Posterior vena cava (tissue), 2 donors: ENCODE measurements at places on chromosomes 6 and 20. TPM values are rescaled to one million over a fixed set of nuclear protein-coding genes. Genes with fewer than 3 reads are reported as not detected.

- no peak for DNase-seq
These were observed 15.0 kb upstream of the PKHD1 start for GRCh38 chr6:52102405-52102804.

DNA sequence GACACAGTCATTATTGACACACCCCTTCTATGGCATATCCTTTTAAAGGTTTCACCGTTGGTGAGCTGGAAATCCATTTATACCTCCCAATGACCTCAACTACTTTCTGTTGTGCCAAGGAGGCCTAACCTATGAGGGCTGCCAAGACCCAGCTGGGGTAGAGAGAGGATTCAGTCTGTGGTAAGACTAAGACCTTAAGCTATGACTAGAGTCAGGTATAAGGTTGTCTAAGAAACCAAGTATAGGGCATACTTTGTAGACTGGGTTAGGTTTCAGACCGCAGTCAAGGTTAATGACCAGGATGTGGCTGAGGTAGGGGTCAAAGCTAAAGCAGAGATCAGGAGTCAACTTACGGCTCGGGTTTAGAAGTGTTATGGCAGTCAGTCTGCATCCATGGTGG lies 641.2 kb upstream of the CHD6 start:
- DNase-seq = no peak

DNA sequence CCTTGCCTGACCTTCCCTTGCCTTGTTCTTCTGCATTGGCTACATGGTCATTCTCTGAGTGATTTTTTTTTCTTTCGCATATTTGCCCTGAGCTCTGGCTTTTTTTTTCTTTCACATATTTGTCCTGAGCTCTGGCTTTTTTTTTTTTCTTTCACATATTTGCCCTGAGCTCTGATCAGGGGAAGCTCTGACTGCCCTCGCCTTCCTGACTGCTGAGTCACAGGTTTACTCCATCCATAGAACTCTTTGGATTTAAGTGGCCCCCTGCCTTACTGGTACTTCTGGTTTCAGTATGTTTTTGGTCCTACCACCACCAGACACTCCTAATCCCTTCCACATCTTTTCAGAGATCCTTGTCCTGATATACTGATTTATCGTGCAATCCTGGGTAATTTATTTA lies 201.1 kb downstream of the OGFRL1 start:
- no peak for DNase-seq

GRCh38 chr6:111399626-111400025 lies 83.4 kb downstream of the REV3L start:
- no peak for DNase-seq

Gene TRIM40
- total RNA-seq = not detected

Gene RAMACL
- total RNA-seq = 2.7 TPM

Gene PPIL6
- total RNA-seq = 1.9 TPM

- DNase-seq = no peak
These were observed 36.3 kb downstream of the PLEKHG1 start for GRCh38 chr6:150635906-150636514.

- no peak for DNase-seq
These were observed 2.1 kb upstream of the CDKN1A start for GRCh38 chr6:36676141-36677058.

Gene KHDRBS2
- total RNA-seq = 0.28 TPM

DNA sequence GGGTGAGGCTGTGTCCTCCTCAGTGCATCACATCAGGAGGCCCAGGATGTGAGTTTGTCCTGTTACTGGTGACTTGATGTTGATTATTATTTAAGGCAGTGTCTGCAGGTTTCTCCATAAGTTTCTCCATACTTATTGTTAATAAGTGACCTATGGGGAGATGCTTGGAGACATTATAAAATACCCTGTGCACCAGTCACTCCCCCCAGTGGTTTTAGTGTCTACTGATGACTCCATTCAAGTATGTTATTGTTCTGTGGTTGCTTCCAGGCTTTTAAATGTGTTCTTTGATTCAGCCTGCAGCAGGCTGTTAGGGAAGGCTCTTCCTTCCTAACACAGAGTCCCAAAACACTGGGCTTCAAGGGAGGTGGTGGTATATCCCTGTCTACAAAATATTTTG lies 14.6 kb upstream of the CST3 start:
- no peak for DNase-seq

Gene RFX6
- not detected for total RNA-seq

DNA sequence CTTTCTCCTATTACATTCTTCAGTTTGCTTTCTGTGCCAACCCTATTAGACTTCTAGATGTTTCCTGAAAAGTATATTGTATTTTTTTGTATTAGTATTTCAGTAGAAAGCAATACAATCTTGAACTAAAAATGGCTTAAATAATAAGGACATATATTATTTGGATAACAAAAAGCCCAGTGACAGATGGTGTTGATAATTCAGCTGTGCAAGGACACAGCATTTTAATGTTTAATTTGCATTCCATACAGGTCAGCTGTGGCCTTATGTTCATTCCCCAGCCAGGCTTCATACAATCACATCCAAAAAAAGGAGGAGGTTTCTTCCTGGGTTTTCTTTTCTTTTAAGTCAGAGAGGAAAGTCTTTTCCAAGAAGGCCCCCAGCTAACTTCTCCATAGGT lies 236.9 kb downstream of the CD109 start:
- DNase-seq = no peak

Gene VGLL2
- total RNA-seq = not detected

DNA sequence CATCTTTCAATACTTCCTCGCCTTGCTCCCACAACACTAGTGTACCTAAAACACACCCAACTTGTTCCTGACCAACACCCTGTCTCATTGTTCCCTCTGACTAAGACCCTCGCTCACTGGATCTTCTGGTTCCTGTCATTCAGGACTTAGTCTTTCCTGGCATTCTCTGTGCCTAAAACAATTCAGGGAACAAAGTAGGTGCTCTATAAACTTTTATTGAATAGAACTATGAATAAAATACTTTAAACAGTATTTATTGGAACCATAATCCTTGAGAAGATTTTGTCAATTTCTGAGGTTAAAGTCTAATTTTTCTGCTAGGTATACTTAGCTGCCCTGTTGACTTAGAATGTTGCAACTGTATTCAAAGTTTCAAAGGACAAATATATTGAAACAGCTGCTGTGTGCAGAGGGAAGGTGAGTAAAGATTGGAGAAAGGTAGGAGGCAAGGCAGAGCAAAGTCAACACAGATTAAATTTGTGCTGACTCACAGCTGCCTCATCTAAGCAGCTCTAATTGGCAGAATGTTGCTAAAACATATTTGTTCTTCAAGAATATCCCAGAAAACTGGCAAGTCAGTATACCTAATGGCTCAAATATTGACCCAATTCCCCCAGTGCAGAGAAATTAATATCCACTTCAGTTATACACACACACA lies 37.6 kb downstream of the GSTA2 start:
- no peak for DNase-seq

DNA sequence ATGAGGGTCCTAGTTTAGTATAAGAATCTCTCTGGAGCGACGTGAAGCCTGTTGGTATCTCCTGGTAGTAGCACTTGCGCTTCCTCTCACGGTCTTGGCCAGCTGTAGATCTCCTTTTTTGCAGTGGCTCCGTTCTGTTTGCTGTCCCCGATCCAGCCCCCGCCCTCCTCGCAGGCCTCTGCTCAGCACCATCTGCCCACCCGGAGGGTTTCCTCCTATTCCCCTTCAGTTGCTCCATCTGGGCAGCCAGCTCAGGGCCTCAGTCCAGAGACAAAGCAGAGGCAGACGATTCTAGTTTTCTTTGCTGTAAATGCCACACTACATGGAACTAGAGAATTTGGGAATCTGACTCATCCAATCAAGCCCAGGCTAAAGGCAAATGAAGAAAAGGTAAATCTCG lies 126.6 kb downstream of the TIAM2 start:
- DNase-seq = no peak

Gene CFAP61
- 1.2 TPM for total RNA-seq

Gene COL19A1
- total RNA-seq = 0.46 TPM

- DNase-seq = no peak
These were observed 558.8 kb downstream of the KIF16B start for GRCh38 chr20:16014436-16014835.

DNA sequence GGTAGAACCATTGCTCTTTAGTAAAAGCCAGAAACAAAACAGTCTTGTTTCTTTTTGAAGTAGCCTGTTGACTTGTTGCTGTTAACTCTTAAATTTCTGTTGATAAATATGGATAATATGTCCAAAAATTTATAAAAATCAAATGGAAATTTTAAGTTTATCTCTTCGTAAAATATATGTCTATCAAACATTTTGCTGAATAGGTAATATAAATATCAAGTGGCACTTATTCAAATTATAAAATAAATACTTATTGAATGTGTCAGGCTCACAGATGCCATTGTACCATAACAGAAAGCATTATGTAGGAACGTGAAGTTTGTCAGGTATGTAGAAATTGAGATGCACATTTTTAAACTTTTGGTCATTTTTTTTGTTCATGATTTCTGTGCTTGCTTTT lies 216.5 kb downstream of the ARID1B start:
- DNase-seq = no peak

- no peak for DNase-seq
These were observed 705.9 kb downstream of the PTPRT start for GRCh38 chr20:42483730-42484303.

DNA sequence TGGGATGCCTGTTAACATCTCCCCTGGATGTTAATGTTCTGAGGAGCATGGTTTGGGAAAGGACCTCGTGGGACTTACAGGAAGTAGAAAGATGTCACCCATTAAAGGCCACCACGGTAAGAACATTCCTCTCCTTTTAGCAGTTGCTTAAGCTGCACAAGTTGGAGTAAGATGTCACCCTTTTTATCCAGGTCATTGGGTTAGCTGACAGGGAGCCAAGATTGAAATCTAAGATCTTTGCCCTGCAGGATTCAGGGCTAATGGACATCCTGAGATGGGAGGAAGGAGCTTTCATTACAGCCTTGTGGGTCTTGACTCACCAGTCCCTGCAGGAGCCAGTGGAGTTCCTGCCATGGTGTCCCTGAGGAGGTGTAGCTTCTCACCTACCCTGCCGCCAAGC lies 22.1 kb downstream of the PABPC1L start:
- no peak for DNase-seq

DNA sequence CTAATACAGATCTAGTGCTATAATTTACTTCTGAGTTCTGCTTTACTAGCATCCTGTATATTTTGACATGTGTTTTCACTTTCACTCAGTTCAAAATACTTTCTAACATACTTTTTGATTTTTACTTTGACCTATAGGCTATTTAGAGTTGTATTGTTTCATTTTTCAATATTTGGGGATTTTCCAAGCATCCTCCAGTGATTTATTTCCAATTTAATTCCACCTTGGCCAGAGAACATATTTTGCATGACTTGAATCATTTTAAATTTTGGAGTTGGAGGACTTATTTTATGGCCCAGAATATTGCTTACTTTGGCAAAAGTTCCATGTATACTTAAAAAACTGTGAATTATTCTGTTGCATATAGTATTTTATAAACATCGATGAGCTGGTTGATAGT lies 1215.6 kb upstream of the MAP3K7 start:
- DNase-seq = no peak

DNA sequence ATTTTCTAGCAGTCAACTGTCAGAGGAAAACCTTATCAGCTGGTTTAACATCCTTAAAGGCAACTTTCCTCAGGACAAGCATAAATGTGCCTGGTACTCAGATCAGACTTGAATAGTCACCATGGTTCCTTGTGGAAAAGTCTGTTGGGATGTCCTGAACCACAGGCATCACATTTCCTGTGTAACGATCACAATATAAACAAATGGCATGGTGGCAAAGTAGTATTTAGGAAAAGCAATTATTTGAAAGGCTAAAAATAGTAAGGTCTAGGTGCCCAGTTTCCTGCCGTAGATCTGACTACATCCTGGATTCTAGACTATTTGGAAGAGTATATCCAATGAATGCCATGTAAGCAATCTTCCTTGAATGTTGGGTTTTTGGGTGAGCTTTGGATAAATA lies 271.9 kb upstream of the AGPAT4 start:
- DNase-seq = no peak

DNA sequence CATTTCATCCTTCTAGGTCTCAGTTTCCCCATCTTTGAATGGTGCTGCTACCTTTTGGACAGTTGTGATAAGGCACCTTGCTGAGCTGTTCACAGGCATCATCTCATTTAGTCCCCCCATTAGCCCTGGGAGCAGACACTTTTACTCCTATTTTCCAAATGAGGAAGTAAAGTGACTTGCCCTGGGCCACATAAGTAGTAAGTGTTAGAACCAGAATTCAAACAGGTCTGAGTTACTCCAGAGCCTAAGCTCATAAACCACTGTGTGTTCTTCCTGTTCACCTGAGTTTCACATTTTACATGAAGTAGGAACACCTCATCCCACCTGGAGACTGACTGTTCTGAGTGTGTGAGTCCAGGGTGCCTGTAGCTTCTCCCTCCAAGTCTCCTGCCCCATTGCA lies 43.5 kb upstream of the EPB41L1 start:
- DNase-seq = no peak

- no peak for DNase-seq
These were observed 59.3 kb downstream of the SHPRH start for GRCh38 chr6:145904868-145905267.

- DNase-seq = no peak
These were observed 84.9 kb upstream of the LRFN2 start for GRCh38 chr6:40672087-40672486.

- no peak for DNase-seq
These were observed 270.8 kb downstream of the SMOC2 start for GRCh38 chr6:168711666-168712300.

GRCh38 chr20:56994006-56994405 lies 272.4 kb downstream of the BMP7 start:
- DNase-seq = no peak

Gene WFDC10B
- not detected for total RNA-seq

Gene CALHM5
- total RNA-seq = 7.0 TPM

DNA sequence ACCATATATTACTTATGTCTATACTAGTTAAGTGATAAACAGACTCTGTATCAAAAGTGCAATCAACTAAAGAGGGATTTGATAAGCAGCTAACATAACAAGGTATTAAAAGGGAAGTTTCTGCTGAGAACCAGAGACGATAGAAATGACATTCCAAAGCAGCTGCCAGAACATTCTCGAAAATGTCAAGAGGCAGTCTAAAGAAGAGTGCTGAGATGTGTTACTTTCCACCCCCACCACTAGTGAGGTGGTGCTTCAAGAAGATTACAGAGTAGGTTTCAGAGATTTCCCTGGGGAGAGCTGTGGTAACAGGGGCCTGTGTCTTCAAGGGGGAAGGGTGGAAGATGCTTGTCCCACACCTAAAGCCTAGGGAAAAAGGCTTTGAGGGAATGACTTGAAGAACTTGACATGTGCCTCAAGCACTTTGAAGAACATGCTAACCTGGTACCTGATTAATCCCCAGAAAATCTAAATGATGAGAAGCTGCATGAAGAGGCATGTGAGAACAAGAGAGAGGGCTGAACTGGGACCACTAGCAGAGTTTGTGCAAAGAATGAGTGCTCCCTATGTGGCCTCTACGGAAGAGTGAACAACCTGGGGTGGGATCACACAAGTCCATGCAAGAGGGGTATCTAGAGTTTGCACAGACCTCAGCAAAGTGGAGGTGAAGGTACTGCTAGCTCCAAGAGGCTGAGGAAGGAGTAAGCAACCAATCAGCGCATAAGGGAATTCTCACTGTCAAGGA lies 5.0 kb downstream of the FAM184A start:
- no peak for DNase-seq

Gene MMP24
- total RNA-seq = 0.88 TPM
